ENCODE measurements at places on chromosomes 7 and 10.
A peak's percentile ranks its signal among the peaks of the same experiment; 100 is the strongest.

GRCh38 chr7:1632916-1633785, 36.9 kb upstream of the ELFN1 start:
- no peak for DNase-seq

DNA sequence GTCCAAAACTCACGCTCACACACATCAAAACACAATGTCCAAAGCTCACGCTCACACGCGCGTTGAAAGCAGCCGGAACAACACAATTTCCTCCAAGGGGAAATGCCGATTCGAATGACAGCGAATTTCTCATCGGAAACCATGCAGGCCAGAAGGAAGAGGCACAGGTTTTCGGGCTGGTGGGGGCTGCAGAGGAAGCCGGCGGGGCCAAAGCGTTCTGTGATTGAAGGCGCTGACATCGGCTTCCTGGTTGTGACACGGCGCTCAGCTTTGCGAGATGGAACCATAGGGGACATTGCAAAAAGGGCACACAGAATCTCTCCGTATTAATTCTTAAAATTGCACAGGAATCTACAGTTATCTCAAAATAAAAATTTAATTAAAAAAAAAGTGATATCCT, 61.3 kb downstream of the FOXL3 start:
- no peak for DNase-seq

DNA sequence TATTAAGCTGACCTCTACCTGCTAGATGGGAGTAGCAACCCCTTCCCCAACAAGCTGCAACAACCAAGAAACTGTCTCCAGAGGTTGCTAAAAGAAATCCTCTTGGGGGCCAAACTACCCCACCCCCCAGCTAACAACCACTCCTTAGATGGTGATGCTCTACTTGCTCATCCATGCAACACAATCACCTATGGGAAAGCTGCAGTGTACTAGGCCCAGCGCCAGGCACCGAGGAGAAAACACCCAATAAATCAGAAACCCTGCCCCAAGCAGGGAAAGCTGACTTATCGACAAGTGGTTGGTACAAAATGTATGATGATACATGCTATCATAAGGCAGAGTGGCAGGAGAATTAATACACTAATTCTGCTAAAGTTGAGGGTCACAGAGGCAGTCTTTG, 17.3 kb downstream of the SLC25A13 start:
- no peak for DNase-seq

DNA sequence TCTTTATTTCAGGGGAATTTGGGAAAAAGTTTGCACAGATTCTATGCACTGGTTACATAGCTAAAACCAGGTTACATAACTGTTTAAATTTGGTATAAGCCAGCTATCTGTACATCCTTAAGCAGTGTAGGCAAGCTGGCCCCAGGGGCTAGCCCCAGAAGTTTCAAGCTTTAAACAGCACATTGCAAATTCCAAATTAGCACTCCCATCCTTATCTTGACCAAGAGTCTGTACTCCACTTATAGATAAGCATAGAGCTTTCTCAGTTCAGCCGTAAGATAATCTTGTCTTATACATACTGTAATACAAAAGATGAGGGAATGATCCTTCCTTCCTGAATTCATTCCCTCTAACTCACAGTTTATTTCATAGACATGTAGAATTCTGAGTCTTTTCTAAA, 109.3 kb downstream of the SPAG6 start:
- DNase-seq, result no peak

DNA sequence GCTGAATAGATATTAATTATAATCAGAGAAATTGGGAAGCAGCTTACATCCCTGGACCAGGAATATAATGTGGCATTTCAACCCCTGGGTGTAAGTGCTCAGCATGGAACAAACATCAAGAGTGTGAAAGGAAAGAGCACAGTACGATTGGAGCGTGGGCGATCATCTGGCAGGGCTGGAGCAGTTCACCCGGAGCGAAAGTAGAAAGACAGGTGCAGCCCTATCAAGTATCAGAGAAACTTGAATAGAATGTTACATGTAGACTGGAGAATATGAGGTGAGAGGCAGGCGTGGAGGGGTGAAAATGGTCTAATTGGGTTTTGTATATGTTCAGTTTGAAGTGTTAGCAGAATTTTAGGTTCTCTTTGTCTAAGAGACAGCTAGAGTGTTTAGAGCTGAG, 303.0 kb downstream of the MDFIC start:
- no peak for DNase-seq

DNA sequence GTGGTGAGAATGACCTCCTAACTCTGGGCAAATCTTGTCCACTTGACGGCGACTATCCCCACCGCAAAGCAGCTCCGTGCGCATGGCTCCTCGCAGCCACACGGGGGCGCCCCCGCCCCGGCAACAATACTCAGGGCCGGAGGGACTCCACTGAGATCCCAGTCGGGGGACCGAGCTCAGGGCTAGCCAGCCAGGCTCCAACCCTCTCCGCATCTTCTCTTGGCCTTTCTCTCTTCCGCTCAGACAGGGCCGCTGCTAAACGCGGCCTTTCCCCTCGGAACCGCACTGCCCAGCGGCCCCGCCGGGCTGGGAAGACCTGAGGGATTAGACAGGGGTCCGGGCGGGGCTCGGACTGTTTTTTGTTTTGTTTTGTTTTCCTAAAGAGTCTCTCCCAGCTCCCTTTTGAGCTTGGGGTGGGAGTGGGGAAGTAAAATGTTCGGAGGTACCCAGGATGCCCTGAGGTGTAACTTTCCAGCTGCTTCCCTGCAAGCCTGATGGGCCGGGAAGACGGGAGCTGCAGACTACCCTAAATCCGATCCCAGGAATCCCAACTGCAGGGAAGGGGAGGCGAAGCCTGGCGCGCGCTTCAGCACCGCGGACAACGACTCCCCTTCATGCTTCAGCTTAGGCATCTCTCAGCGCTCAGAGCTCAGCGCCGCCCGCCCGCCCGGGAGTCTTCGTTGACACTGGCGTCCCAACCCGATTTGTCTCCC, 2.7 kb downstream of the KCNIP2 start:
- DNase-seq, result peak; percentile 85

GRCh38 chr10:16987206-16987621, 142.4 kb downstream of the CUBN start:
- DNase-seq, result no peak

DNA sequence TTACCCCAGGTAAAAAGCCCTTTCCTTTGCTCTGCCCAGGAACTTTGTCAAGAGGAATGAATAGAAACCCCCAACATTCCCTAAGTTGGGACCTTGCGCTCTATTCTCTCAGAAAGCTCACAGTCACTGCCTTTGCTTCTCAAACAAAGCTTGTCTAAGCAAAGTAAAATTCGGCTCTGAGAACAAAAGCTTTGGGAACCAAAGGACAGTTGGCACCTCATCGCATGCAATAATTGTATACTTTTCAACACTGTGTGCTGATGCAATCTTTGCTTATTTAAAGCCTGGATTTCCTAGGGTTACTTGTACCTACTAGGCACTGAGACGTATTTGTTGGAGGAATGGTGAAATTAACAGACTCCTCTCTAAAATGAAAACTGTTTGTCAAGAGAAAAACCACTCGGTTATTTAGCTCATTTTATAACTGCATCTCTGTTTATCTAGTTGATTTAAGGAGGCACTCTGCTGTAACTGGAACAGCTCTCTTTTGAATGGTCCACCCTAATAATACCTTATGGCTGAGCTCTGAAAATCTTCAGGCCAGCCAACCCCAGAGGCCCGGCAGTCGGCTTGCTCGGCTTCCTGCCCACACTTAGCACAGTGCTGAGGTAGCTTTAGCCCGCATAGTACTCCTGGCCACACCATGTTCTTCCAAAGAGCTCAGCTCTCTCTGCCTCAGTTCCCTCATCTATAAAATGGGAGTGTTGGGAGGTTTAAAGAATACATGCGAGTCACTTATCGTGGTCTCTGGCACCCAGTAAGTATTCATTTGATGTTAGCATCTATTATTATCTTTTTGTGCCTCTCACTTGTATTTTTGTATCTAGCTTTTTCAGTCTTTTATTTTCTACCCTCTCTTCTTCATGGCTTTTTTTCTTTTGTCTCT, 80.2 kb upstream of the PRR15 start:
- DNase-seq, result no peak

GRCh38 chr7:134954197-134955082, 31.9 kb upstream of the AGBL3 start:
- DNase-seq, result peak; percentile 7

GRCh38 chr7:143375298-143376034, 5.7 kb upstream of the ZYX start:
- DNase-seq, result no peak

GRCh38 chr7:26100406-26101339, 51.3 kb upstream of the NFE2L3 start:
- peak; percentile 51 for DNase-seq

Data from germinal center (tissue), 1 donor.